ENCODE measurements at places on chromosomes 1 and 21. TPM values are rescaled to one million over a fixed set of nuclear protein-coding genes. Genes with fewer than 3 reads are reported as not detected.

DNA sequence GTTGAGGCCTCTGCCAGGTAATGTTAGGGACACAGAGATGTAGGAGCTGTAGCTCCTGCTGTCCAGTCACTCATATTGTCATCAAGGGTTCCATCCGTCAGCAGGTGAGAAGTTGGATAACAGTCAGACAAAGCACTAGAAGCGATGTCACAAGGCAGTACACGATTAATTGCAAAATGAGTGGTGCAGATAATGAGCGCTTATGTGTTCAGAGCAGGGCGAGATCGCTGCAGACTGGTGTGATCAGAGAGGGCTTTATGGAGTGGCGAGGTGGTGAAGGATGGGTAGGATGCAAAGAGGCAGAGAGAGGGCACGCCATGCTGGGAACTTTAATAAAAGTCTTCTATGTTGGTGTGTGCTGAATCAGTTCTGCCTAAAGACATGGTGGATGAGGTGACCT is 8.8 kb downstream of the TMCC2 start:
- DNase-seq, result no peak

- DNase-seq, result no peak
These were observed 296.9 kb upstream of the SGIP1 start for GRCh38 chr1:66237042-66237441.

GRCh38 chr1:57013522-57013921 is 47.7 kb upstream of the C8B start:
- no peak for DNase-seq

- DNase-seq, result no peak
These were observed 31.2 kb downstream of the PLA2G4A start for GRCh38 chr1:186859995-186860394.

The CGN gene
- total RNA-seq, result 0.93 TPM

GRCh38 chr1:19507516-19507915 is 22.2 kb upstream of the CAPZB start:
- no peak for DNase-seq

- no peak for DNase-seq
These were observed 24.1 kb upstream of the LBR start for GRCh38 chr1:225451840-225452515.

DNA sequence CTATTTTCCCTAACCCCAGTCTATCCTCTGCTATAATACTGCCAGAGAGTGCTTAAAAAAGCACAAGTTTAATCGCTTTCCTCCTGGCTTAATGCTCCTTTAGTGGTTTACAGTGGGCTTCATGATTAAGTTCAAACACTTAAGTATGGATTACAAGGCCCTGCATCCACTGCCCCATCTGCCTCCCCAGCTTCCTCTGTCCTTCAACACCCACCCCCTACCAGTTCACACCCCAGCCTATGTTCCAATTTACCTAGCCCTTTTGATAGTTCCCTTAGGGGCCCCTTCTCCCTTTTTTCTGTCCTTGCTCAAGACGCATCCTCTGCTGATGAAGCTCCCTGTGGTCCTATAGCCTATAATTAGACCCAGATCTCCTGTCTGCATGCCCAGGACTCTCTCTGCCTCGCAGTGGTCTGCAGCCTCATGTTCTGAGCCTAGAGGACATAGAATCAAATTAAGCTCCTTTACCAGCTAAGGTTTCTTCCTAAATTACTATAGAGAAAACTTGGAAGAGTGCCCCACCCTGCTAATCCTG is 212.5 kb downstream of the FGGY start:
- no peak for DNase-seq

DNA sequence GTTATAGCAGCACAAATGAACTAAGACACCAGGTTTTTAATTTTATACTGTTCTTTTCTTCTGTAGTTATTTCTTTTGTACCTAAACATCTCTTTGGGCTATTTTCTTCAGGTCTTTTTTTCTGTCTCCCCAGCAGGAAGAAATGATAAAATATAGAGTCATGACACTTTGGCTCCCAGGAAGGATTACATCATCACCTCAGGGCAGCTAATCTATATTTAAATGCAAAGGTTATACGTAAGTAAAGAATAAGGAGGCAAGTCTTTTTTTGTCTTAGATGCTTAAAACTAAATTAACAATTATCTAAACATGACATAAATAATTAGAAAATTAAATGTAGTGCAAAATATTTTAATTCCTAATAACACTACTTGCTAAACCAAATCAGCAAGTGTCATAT is 57.0 kb downstream of the WARS2 start:
- DNase-seq, result no peak

GRCh38 chr1:161549652-161550051 is at the start of gene FCGR3A:
Gene FCGR3A (minus strand): TSS chr1:161549818. CDS start chr1:161549736, 82 bp downstream.
- DNase-seq, result no peak

DNA sequence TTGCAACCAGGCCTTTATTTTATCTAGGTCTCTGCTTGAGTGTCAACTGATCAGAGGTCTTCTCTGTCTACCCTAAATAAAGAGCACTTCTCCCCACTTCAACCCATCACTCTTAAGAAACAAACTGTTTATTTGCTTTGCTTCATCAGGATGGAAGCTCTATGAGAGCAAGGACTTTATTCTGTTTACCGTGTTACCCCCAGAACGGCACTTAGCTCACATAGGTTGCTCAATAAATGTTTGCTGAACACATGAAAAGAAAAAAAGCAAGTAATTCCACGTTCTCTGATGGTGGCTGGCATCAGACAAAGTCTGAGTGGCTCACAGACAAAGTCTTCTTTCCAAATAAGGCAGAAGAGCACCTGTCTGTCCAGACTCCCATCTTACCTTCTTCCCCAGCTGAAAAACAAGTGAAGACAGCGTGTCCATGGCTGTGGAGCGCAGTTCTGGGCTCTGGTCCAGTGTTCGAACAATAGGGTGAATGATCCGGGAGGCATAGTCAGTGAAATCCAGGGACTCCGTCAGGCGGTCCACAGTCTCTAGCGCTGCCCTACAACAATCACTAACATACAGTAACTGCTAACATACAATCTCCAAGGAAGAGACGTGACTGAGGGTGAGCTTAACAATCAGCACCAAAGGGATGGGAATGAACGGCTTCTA is 22.9 kb downstream of the ANGPTL7 start:
- no peak for DNase-seq

The TAL1 gene
- total RNA-seq, result not detected

DNA sequence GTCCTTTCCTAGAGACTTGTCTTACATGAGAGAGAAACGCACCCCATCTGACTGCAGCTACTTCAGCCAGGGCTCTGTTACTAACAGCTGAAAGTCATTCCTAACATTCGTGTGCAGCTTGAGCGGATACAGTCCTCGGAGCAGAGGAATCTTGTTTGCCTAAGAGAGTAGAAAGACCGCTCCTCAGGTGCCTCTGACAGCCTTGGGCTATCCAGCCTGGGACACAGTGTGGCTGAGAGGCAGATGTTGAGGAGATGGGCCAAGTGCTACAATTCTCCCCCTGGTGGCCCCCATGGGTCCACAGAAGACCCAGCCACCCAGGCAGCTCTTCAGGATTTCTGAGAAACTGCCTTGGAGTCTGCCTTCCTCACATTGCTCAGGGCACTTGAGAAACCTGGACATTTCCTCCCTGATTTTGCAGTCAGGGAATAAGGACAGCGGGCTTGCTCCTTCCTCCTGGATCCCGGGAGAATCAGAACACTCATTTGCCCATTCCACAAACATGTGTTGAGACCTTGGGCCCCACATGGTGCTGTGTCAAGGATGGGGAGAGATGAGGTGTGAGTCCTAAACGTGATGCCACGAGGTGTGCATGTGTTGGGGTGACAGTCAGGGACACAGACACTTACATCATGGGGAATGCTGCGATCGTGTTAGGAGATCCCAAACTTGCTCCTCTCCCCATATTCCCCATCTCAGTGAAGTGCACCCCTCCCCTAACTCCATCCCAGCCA is 13.1 kb downstream of the TRIM62 start:
- no peak for DNase-seq

DNA sequence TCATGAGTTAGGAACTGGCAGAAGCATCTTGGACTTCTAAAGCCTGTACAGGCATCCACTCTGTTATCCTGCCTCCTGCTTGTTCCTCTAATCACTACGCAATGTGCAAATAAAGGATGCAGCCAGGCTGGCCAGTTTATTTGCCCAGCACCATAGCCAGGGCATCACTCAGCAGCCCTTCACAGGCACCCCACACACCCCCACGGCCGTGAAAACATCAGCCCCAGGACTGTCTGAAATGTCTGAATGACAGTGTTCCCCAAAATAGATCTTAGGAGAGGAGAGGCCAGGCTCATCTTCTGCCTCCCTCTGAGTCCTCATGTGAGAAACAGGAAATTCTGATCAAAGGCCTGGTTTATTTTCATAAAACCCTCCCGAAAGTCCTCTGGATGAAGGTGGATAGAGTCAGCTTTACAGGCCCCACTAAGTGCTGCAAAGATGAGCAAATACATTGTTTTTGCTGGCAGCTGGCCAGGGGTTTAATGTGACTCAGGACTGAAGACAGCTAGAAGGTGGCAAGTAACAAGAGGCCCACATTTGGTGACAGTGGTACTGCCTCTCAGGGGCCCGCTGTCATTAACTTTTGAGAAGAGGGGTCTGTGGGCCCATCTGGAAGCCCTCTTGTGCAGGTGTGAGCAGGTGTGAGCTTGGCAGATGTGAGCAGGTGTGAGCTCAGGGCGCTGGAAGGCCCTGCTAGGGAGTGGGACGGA is 32.9 kb downstream of the GRHL3 start:
- DNase-seq, result peak; percentile 47

DNA sequence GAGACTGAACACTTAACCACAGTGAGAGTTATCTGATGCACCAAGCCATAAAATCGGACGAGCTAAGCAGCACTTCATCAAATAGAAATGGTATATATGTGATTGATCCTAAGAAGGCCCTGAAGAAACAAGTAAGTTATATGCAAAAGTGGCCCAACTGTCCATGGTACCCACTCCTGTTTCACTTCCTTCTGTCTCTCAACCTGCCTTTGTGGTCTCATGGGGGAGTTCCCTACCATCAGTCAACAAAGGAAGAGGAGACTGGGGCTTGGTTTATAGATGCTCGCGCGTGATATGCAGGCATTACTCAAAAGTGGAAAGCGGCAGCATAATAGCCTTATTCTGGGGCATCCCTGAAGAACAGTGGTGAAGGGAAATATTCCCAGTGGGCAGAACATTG is 543.9 kb upstream of the ADGRL4 start:
- no peak for DNase-seq

DNA sequence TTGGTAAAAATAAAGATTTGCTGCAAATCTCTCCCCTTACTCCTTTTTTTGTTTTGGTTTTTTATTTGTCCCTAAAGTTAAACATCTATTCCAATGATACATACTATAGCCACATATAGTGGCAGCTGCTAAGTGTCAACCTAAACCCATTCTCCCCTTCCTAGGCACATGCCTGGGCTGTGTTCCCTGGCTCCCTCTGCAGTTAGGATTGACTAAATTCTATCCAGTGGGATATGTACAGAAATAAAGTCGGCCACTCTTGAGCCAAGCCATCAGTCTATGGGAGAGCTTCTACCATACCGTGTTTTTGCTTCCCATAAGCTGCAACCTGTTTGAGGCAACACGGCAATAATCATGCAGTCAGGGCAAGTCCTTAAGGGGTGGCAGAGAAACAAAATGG is 23.6 kb downstream of the MCOLN3 start:
- no peak for DNase-seq

DNA sequence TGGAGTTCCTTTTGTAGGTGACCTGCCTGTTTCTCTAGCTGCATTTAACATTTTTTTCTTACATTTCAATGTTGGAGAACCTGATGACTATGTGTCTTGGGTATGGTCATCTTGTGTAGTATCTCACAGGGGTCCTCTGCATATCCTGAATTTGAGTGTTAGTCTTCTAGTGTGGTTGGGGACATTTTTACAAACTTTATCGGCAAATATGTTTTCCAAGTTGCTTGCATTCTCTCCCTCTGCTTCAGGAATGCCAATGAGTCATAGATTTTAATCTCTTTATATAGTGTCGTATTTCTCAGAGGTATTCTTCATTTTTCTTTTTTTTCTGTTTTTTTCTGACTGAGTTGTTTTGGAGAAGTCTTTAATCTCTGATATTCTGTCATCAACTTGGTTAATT is 684.0 kb downstream of the NCAM2 start:
- DNase-seq, result peak; percentile 8

The BRDT gene
- not detected for total RNA-seq

The FAM78B gene
- total RNA-seq, result 1.6 TPM

GRCh38 chr1:47471163-47471562 is 33.3 kb downstream of the FOXD2 start:
- DNase-seq, result no peak

The OXCT2 gene
- not detected for total RNA-seq

- DNase-seq, result no peak
These were observed 118.6 kb upstream of the KLHDC7A start for GRCh38 chr1:18362150-18362549.

The TNFAIP8L2 gene
- total RNA-seq, result not detected

DNA sequence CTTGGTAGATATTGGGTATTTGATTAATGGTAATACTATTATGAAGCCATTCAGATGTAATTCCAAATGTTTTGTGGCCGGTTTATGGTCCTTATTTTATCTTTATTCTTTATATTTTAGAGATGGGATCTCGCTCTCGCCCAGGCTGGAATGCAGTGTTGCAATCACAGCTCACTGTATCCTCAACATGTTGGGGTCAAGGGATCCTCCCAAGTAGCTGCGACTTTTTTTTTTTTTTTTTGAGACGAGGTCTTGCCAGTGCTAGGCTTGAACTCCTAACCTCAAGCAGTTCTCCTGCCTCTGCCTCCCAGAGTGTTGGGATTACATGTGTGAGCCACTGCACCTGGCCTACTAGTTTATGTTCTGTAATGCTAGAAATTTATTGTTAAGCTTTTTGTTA is 4.7 kb downstream of the DDI2 start:
- no peak for DNase-seq

DNA sequence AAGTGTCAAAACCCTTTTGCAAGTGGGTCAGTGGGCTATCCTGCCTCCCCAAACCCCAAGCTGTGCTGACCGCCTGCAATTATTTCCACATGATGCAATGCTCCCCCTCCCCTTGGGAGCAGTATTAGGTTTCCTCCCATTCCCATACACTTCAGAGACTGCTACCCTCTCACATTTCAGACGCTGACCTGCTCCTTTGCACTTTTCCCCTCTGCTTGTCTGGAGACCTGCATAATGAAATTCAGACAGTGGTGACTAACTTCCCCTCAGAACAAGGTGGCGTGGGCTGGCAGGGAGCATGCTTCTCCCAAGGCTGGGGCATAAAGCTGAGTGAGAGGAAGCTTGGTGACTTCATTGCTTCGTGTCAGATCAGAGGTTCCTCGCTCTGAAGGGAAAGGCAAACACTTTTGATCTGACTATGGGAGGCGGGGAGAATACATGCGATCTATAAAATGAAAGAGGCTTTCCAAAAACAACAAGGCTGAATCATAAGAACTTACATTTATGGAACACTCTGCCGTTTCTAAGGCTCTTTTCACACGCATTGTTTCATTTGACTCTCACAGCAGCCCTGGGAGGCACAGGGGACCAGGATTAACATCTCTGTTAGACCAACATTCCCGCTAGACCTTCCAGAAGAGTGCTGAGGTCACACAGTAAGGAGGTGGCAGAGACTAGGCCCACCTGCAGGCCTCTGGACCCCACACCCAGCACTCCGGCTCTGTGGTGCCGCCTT is 27.5 kb upstream of the ROR1 start:
- DNase-seq, result no peak

Measured in A172 (cell line).